ENCODE measurements at places on chromosomes 7 and 10. TPM values are rescaled to one million over a fixed set of nuclear protein-coding genes. Genes with fewer than 3 reads are reported as not detected.
A peak's percentile ranks its signal among the peaks of the same experiment; 100 is the strongest.

- H3K4me1 ChIP-seq: no peaks in the 10 kb centered on the region
- no peak overlapping the region for H3K27ac ChIP-seq
- no peak overlapping the region for H3K4me3 ChIP-seq
- DNase-seq: no peak
- no peaks in the 10 kb centered on the region for H3K27me3 ChIP-seq
These were observed 108.1 kb downstream of the GRID1 start for GRCh38 chr10:86258499-86258898.

DNA sequence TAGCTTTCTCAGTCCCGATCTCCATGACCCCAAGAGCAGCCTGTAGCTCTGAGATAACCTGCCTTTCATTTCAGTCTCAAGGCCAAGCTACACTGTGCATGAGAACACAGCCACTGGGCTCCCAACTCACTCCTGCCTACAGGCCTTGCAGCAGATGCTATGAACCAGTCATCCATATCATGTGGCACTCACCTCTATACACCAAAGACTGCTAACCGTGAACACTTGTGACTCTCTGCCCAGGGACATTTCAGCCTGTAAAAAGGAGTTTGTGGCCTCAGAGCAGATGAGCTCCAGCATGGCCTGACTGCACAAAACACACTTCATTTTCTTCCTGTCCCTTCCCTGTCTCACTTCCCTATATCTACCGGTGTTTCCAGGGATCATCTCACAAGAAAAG, 56.9 kb upstream of the NPY start:
- no peaks in the 10 kb centered on the region for H3K36me3 ChIP-seq
- H3K4me3 ChIP-seq: no peak overlapping the region
- no peaks in the 10 kb centered on the region for H3K4me1 ChIP-seq
- no peak for DNase-seq
- H3K27me3 ChIP-seq: no peaks in the 10 kb centered on the region

- H3K4me1 ChIP-seq: no peaks in the 10 kb centered on the region
- no peak overlapping the region for H3K4me3 ChIP-seq
- H3K27me3 ChIP-seq: no peaks in the 10 kb centered on the region
- H3K27ac ChIP-seq: no peak overlapping the region
- no peak for DNase-seq
These were observed 4.0 kb upstream of the LGI1 start for GRCh38 chr10:93753621-93754250.

DNA sequence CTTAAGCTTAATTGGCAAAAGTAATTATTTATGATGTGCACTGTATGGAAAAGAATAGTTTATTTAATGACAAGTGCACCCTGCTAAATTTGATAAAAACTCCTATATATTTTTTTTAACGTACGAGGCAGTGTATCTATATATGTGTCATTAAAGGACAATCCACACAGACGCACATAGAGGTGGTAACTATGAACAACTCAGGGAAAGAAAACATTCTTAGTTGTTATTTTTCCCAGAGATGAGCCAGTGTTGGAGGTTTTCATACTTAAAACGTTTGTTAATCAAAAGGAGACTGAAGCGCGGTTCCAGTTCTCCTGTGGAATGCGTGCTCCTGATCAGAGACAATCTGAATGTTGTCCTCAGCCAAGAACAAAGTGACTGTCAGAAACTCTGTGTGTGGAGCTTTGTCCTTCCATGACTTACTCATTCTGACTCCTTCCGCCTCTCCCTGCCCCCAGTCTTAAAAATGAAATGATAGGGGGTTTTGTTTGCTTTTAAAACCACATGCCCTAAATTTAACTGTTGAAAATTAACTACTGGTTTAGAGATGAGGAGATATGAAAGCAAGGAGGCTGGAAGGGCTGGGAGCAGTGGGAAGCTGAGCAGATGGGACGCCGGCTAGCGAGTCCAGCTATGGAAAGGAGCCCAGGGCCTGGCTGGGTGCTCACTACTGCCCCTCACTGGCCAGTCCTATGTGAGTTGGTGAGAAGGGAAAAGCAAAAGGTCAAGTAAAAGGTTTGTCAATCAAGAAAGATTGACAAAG, 99.6 kb downstream of the SVIL start:
- no peak for DNase-seq
- H3K27ac ChIP-seq: peak overlapping the region; percentile 82
- peaks cover 77% of the 10 kb centered on the region for H3K4me1 ChIP-seq

GRCh38 chr7:145030754-145031153, 194.9 kb upstream of the TPK1 start:
- no peak overlapping the region for H3K27ac ChIP-seq
- no peaks in the 10 kb centered on the region for H3K27me3 ChIP-seq
- no peaks in the 10 kb centered on the region for H3K4me1 ChIP-seq
- H3K4me3 ChIP-seq: no peak overlapping the region
- DNase-seq: no peak

The TUBAL3 gene
- total RNA-seq: not detected

The CLCN1 gene
- total RNA-seq: 0.92 TPM
